Panc1 (cell line): ENCODE measurements at places on chromosomes 7 and 10. TPM values are rescaled to one million over a fixed set of nuclear protein-coding genes. Genes with fewer than 3 reads are reported as not detected.

DNA sequence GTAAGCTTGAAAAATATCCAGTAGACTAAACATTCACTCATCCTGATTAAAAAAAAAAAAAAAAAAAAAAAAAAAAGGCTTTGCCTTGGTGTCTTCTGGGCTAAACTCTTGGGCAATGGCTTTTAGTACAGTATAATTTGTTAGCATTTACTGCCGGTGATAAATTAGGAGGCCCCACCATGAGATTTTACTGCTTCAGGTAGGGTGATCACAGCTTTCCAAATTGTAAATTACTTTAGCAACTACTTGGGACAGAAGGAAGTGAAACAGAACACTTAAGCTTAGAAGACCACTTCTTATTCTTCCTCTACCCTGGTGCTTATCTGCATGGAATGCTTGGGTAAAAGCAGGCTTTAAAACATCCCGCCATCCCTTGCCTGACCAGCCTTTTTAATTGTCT, 152.1 kb downstream of the HIBADH start:
- no peak for DNase-seq

DNA sequence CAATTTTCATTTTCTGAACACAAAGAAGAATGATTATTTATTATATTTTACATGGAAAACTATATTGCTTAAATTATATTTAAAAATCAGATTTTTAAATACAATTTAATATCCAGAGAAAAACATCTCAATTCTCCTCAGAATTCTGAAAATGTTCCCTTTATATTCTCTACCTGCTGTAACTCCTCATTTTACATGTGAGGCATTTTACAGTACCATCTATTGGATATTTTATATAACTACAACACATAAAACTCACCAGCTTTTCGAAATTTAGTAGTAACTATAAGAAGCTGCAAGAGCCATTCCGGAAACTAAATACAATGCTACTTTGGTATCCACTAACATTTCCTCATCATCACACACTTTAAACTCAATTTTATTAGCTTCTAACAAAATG, 264.6 kb downstream of the DGKB start:
- no peak for DNase-seq

GRCh38 chr10:78109210-78109609, 75.5 kb downstream of the RPS24 start:
- no peak for DNase-seq

DNA sequence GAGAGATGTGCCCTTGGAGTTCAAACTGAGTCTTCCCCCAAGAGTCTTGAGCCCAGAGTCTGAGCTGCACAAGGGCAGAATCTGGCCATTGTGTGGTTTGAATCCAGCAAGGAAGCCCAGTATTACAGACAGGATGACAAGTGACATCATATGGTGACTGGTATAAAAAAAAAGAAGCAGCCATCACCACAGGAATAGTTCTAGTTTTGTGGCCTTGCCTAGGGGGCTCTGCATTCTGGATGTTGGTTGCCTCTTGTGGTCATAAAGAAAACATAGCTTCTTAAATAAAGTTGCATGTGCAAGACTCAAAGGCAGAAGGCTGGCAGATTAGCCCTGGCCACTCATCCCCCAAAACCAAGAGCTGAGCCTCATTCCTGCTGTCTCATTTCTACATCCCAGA, 16.8 kb upstream of the LRRC72 start:
- no peak for DNase-seq

- DNase-seq = no peak
These were observed 121.4 kb downstream of the DNAJB6 start for GRCh38 chr7:157458254-157458633.

DNA sequence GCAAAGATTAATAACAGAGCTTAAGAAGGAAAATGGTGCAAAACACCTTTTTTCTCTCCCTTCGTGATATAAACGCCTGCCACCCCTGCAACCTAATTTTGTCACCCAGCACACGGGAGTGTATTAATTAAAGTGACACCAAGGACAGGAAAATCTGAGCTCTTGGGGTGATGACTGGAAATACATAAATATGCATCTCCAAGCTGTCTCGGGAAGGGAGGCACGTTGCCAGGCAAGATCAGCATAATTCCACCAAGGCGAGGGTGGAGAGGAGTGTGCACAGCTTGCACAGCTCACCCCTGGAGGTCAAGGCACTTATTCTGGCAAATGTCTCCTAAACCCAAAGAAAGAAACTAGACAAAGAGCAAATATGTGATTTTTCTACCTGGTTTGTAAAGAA, 700.9 kb downstream of the GRID1 start:
- no peak for DNase-seq

- DNase-seq = no peak
These were observed 417.3 kb downstream of the RPS24 start for GRCh38 chr10:78450807-78451485.

- no peak for DNase-seq
These were observed 119.3 kb downstream of the NRP1 start for GRCh38 chr10:33215154-33215553.

GRCh38 chr10:103896225-103896624, 21.8 kb downstream of the STN1 start:
- peak; percentile 53 for DNase-seq

DNA sequence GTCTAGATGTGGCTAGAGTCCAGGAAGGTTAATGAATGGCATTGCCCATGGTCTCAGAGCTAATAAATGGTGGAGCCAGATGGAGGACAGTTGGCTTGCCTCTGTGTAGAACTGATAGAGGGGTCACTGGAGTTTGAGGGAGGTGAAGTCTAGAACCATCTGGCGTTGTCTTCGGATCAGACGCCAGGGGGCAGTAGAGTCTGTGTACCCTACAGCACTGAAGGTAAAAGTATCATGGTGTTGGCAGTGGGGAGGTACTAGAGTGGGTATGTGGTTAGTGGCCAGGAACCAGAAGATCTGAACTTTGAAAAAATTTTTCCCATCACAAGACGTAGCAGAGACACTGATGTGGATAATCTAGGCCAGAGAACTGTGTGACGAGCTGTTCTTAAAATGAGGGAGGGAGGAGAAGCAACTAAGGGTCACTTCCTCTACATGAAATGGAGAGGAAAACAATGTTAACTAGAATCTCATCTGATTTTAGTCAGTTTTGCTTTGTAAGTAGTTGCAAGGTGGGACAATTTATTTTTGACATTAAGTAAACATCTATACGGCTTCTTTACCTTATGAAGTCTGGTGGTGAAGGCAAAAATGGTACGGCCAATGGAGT, 227.9 kb upstream of the PRSS58 start:
- no peak for DNase-seq

DNA sequence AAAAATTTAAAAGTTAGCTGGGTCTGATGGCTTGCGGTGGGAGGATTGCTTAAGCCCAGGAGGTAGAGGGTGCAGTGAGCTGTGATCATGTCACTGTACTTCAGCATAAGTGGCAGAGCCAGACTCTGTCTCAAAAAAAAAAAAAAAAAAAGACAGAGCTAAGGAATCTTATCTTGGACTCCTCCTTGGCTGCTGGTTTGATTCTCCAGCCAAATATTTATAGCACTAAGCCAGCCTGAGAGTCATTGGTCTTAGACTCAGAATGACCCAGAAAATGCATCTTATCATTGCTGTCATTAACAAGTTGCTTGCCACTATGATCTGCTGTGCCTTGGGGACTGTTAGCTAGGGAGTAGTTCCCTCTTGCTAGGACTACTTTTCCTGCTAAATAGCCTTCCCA, 164.7 kb downstream of the GNAT3 start:
- DNase-seq = no peak

- DNase-seq = no peak
These were observed 9.6 kb upstream of the SRI start for GRCh38 chr7:88229302-88229995.

GRCh38 chr10:113960617-113961181, 83.0 kb upstream of the ADRB1 start:
- no peak for DNase-seq

- no peak for DNase-seq
These were observed 43.9 kb downstream of the PYROXD2 start for GRCh38 chr10:98370831-98371820.

GRCh38 chr7:50335795-50336754, 31.6 kb downstream of the IKZF1 start:
- DNase-seq = no peak

- DNase-seq = no peak
These were observed 124.7 kb downstream of the ZNF248 start for GRCh38 chr10:37732685-37733084.

DNA sequence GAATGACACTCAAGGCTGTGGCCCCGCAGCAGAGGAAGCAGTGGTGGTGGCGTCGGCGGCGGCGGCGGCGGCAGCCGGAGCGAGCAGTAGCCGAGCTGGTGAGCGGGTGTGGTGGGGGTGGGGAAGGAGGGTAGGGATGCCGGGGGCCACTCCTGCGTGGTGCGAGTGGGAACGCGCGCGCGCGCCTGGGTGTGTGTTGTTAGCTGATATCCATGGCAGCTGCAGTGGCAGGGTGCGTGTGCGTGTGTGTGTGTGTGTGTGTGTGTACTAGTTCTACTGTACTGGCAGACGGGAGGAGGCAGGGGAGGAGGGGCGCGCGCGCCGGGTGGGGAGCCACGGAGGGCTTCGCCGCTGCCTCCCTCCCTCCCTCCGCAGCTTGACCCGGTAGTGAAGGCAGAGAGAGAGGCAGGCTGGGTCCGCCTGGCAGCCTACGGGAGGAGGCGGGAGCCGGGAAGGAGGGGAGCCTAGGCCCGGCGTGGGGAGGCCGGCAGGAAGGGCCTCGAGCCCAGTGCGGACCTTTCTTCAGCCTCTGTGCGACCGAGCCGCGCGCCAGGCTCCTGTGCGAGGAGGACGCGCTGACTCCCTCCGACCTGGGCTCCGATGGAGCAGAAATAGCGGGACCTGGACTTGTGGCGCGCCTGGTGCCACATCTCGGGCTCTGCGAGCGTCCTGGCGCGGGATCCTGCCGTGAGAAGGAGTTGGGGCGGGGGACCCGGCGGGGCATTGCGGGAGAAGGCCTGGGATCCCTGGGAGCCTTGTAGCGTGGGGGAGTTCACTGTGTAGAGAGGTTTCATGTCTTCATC, at the start of gene MAGI2:
TSS of gene MAGI2 (minus strand) at position 110 of the 803 bp plus-strand sequence. CDS start 347 bp downstream, outside the sequence.
- DNase-seq = no peak

GRCh38 chr10:13003759-13004158, 2.2 kb upstream of the CCDC3 start:
- DNase-seq = no peak

GRCh38 chr7:131076032-131076431, 251.6 kb upstream of the MKLN1 start:
- no peak for DNase-seq

GRCh38 chr7:138878051-138878450, 80.1 kb upstream of the ATP6V0A4 start:
- DNase-seq = no peak

- DNase-seq = peak; percentile 74
These were observed 7.3 kb downstream of the NCOA4 start for GRCh38 chr10:46022978-46023702.

DNA sequence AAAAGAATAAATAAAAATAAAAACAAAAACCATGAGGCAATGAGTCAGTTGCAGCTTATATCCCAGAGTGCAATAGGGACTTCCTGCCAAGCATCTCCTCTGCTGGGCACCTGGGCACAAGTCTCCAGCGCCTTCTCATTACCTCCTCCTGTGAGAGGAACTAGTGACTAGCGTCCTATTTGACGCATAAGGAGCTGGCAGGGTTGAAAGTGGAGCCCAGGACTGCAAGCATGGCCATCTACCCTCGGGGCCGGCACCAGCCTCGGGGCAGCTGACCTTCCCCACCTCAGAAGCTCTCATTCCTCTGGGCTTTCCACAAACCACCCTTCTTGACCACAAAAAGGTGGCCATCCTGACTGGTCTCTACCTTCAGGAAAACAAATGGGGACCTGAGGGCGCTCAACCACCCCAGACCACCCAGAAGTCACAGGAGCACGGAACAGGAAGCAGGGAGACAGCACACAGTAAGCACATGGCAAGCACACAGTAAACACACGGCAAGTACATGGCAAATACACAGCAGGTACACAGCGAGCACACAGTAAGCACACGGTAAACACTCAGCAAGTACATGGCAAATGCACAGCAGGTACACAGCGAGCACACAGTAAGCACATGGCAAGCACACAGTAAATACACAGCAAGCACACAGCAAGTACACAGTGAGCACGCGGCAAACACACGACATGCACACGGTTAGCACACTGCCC, 19.1 kb downstream of the CTBP2 start:
- DNase-seq = no peak

GRCh38 chr10:114239117-114239993, at the start of gene VWA2:
Gene VWA2, plus strand, starts transcription at chr10:114239254. Its CDS starts 9,460 bp downstream, at chr10:114248714.
- DNase-seq = no peak

DNA sequence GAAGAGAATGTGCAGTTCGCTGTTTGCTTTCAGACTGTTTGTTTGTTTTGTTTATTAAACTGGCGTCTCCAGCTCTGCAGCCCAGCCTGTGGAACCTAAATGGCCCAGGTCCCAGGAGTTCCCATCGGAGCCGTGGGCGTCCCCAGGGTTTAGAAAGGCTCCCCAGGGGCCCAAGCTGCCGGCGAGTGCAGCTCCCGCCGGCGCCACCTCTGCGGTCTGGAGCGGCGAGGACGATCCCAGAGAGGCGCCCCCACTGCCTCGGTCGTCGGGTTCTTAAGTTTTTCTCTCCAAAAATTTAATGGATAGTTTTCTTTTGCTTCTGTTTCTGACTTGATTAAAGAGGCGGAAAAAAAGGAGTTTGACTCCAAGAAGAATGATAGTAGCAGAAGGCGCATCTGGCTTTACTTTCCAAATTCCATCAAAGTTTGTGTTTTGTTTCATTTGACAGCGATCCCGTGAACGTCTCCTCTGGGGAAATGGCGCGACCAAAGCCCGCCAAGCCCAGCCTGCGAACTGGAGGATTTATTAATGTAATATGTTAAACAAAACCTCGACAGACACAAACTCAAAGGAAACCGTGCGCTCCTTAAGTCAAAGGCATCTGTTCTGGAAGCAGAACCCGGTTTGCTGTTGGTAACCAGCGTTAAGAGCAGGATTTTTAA, 718 bp upstream of the FZD1 start:
- DNase-seq = no peak

GRCh38 chr10:51000976-51001375, 73.3 kb upstream of the PRKG1 start:
- no peak for DNase-seq

GRCh38 chr10:70827086-70827757, 11.5 kb downstream of the SGPL1 start:
- no peak for DNase-seq

DNA sequence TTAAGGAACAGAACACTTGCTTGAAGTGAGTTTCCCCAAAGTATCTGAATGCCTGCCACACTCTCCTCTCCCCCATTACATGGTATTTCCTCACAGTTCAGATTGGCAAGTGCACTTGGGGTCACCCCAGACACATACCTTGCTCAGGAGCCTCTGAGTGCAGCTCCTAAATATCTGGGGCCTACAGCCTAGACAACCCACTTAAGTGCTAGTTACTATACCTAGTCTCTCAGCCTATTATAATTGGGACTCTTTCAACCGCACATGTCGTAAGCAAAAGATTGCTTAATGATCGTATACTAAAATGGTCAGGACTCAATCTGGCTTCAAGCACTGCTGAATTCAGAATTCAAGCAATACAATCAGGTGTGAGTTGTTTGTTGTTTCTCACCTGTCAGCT, 19.9 kb downstream of the TMEM176B start:
- no peak for DNase-seq

The MMP21 gene
- total RNA-seq = not detected

The NPSR1 gene
- total RNA-seq = not detected

The PNLIPRP2 gene
- 0.72 TPM for total RNA-seq

The STYXL1 gene
- total RNA-seq = 57.6 TPM

The HDAC9 gene
- 17.1 TPM for total RNA-seq

The ASB4 gene
- 0.15 TPM for total RNA-seq

The CALCR gene
- 0.10 TPM for total RNA-seq

The BTBD16 gene
- total RNA-seq = 0.82 TPM

The PKD2L1 gene
- total RNA-seq = not detected
